Activated naive CD4-positive, alpha-beta T cell treated with anti-CD3 and anti-CD28 coated beads for 36 hours (primary cell): ENCODE measurements at places on chromosomes 5 and 9. TPM values are rescaled to one million over a fixed set of nuclear protein-coding genes. Genes with fewer than 3 reads are reported as not detected.

DNA sequence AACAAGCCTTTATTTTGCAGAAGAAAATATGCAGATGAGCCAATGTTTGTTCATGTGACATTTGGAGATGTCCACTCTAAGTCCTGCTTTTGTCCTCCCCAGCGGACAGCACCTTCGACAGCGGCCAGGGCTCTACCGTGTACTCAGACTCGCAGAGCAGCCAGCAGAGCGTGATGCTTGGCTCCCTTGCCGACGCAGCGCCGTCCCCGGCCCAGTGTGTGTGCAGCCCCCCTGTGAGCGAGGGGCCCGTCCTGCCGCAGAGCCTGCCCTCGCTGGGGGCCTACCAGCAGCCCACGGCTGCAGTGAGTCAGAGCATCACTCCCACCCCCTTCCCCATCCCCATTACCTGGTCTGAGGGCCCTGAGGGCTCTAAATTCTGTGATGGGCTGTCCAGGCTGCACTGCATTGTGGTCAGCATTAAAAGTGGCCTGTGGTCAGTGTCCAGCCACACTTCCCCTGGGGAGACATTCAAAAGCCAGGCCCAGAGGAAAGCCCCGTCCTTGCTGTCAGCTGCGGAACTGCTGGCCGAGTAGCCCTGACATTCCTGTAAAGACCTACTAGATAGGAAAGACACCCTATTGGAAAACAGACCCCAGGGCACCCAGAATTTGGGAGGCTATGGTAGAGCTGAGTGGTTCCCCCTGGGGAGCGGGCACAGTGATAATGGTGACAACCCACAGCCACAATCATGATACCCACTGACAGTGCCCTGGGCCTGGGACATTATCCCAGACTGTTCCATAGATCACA, 69.0 kb downstream of the WNK2 start:
- no peaks in the 10 kb centered on the region for H3K36me3 ChIP-seq
- H3K4me3 ChIP-seq = no peak overlapping the region
- H3K4me1 ChIP-seq = no peaks in the 10 kb centered on the region
- no peaks in the 10 kb centered on the region for H3K27me3 ChIP-seq
- no peak overlapping the region for H3K27ac ChIP-seq

GRCh38 chr9:126704892-126705766, 91.4 kb downstream of the LMX1B start:
- no peak overlapping the region for H3K27ac ChIP-seq
- peaks cover 14% of the 10 kb centered on the region for H3K4me1 ChIP-seq
- peak overlapping the region; percentile 58 for H3K4me3 ChIP-seq
- peaks cover 17% of the 10 kb centered on the region for H3K27me3 ChIP-seq
- no peaks in the 10 kb centered on the region for H3K36me3 ChIP-seq
- DNase-seq = peak; percentile 91

DNA sequence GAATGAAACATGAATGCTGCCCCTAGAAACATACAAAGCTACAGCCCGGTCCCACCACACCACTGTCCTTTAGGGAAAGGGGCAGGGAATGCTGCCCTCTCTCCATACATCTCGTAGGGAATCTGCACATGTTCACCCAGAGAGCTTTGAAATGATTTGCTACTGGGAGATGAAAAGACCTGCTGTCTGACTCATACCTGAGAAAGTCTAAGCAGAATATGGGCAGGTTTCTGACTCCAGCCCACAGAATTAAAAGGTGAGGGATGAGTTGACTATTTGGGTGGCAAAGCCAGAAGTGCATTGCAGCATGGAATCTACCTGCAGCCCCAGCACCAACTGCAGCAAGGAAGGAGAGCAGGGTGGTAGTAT, 297.9 kb downstream of the TLE1 start:
- no peaks in the 10 kb centered on the region for H3K4me1 ChIP-seq
- no peak overlapping the region for H3K27ac ChIP-seq
- H3K36me3 ChIP-seq = no peaks in the 10 kb centered on the region

DNA sequence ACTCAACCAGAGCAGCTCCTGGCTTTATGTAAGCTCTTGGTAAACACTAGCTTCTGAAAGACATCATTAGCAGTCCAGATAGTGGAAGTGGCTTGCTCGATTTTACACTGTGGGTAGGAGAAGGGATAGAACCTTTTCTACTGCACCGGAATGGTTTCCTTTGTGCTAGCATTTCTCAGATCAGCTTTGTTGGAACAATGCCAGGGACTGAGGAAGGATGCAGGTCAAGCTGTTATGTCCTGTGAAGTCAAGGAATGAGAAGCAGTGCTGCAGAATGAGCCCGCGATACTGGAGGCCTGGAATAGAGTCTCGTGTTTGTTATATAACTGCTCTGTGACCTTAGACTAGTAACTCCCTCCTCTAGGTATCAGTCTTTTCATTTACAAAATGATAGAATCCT, 233.6 kb downstream of the GABRB2 start:
- H3K36me3 ChIP-seq = no peaks in the 10 kb centered on the region
- no peak overlapping the region for H3K27ac ChIP-seq
- no peaks in the 10 kb centered on the region for H3K4me1 ChIP-seq

DNA sequence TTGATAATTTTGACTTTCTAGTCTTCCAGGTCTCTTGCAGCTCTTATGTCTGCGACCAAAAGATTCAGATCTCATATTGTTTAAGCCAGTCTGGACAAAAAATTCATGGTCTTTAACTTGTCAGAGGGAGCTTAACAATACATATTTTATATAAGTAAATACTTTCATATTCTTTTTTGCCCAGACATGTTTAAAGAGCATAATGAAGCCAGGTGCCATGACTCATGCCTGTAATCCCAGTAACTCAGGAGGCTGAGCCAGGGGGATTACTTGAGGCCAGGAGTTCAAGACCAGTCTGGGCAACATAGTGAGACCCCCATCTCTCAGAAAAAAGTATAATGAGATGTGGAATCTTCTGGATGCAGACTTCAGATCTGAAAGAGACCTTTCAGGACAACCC, 69.8 kb downstream of the JMY start:
- H3K36me3 ChIP-seq = peaks cover 32% of the 10 kb centered on the region
- no peaks in the 10 kb centered on the region for H3K27me3 ChIP-seq
- H3K27ac ChIP-seq = no peak overlapping the region

DNA sequence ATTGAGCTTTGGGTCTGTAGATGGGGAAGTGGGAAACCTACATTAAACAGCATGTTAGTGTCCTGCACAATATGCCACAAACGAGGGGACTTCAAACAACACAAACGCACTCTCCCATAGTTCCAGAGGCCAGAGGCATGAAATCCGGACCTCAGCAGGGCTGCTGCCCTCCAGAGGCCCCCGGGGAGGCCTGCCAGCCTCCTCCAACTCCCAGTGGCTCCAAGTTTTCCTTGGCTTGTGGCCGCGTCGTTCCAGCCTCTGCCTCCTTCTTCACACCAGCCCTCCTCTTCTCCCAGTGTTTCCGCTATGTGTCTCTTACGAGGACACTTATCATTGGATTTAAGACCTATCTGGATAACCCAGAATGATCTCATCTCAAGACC, 13.3 kb upstream of the COL5A1 start:
- H3K27me3 ChIP-seq = no peaks in the 10 kb centered on the region
- no peaks in the 10 kb centered on the region for H3K36me3 ChIP-seq
- H3K4me1 ChIP-seq = no peaks in the 10 kb centered on the region
- no peak overlapping the region for H3K27ac ChIP-seq
- no peak overlapping the region for H3K4me3 ChIP-seq

- H3K4me1 ChIP-seq = peaks cover 6% of the 10 kb centered on the region
- H3K27me3 ChIP-seq = no peaks in the 10 kb centered on the region
- H3K27ac ChIP-seq = no peak overlapping the region
- peaks cover 3% of the 10 kb centered on the region for H3K36me3 ChIP-seq
- H3K4me3 ChIP-seq = no peak overlapping the region
These were observed 11.3 kb downstream of the SIL1 start for GRCh38 chr5:139186752-139187326.

GRCh38 chr5:3181671-3182070, 414.0 kb upstream of the IRX1 start:
- no peak for DNase-seq
- no peak overlapping the region for H3K27ac ChIP-seq
- H3K36me3 ChIP-seq = no peaks in the 10 kb centered on the region
- no peak overlapping the region for H3K4me3 ChIP-seq
- no peaks in the 10 kb centered on the region for H3K4me1 ChIP-seq

- no peak for DNase-seq
- H3K4me1 ChIP-seq = peaks cover 10% of the 10 kb centered on the region
- no peak overlapping the region for H3K4me3 ChIP-seq
- no peak overlapping the region for H3K27ac ChIP-seq
- H3K36me3 ChIP-seq = no peaks in the 10 kb centered on the region
These were observed 238.3 kb upstream of the MVB12B start for GRCh38 chr9:126088336-126088735.

GRCh38 chr9:35827486-35827885, 1.0 kb downstream of the FAM221B start:
- peaks cover 2% of the 10 kb centered on the region for H3K27me3 ChIP-seq
- H3K4me3 ChIP-seq = peak overlapping the region; percentile 9
- no peak overlapping the region for H3K27ac ChIP-seq
- DNase-seq = no peak
- peaks cover 24% of the 10 kb centered on the region for H3K4me1 ChIP-seq

GRCh38 chr5:90399251-90399650, 10.3 kb downstream of the CETN3 start:
- DNase-seq = no peak
- no peak overlapping the region for H3K4me3 ChIP-seq
- peaks cover 6% of the 10 kb centered on the region for H3K4me1 ChIP-seq
- peaks cover 18% of the 10 kb centered on the region for H3K36me3 ChIP-seq

DNA sequence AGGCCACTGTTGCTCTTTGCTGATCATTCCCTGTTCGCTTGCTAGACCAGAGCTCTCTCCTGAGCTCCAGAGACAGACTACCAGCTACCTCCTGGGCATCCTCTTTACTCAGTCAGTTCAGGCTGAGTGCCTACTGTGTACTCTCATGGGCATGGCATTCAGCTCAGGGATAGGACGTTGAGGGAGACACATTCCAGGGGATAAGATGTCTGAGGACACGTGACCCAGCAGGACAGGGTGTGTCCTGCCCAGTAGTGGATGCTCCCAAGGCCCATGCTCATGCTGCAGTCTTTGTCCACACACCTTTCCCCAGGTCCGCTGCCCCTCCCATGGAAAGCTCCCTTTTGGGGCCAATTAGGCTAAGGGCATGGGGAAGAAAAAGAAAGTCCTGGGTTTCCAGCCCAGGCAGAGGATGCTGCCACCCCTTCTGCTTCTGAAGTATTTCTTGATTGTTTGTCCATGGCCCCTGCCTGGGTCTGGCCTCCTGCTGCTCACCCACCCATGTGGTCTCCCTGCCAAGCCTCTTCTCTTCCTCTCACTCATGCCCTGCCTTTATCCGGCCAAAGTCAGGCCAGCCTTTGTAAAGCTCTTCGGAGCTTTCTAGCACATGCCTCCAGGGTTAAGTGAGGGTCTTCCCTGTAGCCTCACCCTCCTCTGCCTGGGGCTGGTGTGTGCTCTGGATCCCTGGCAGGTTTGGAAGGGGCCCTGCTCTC, 60.5 kb upstream of the PITX1 start:
- no peaks in the 10 kb centered on the region for H3K27me3 ChIP-seq
- DNase-seq = no peak
- no peaks in the 10 kb centered on the region for H3K36me3 ChIP-seq
- H3K27ac ChIP-seq = no peak overlapping the region
- H3K4me3 ChIP-seq = no peak overlapping the region

- peaks cover 9% of the 10 kb centered on the region for H3K27me3 ChIP-seq
- no peak overlapping the region for H3K4me3 ChIP-seq
- H3K27ac ChIP-seq = no peak overlapping the region
- no peaks in the 10 kb centered on the region for H3K4me1 ChIP-seq
- no peaks in the 10 kb centered on the region for H3K36me3 ChIP-seq
- no peak for DNase-seq
These were observed 100.0 kb upstream of the CXCL14 start for GRCh38 chr5:135678640-135679268.

DNA sequence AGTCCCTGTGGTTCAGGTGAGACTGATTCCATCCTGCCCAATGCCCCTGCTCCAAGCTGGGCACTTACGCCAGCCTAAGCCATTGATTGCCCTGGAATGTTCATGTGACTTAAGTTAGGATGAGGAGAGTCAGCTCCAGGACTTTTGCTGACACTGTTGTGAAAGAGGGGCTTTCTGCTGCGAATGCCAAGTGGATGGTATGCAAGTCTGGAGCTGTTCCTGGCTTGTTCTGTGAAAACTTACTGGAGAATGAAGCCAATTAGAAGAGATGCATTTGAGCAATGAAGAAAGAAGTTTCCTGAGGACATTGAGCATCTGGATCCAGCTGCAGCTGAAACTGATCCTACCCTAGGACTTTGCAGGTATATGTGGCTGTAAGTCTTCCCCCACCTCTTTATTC, 61.2 kb upstream of the ZFR start:
- H3K4me3 ChIP-seq = no peak overlapping the region
- peaks cover 17% of the 10 kb centered on the region for H3K4me1 ChIP-seq
- no peaks in the 10 kb centered on the region for H3K27me3 ChIP-seq
- no peaks in the 10 kb centered on the region for H3K36me3 ChIP-seq
- no peak overlapping the region for H3K27ac ChIP-seq

DNA sequence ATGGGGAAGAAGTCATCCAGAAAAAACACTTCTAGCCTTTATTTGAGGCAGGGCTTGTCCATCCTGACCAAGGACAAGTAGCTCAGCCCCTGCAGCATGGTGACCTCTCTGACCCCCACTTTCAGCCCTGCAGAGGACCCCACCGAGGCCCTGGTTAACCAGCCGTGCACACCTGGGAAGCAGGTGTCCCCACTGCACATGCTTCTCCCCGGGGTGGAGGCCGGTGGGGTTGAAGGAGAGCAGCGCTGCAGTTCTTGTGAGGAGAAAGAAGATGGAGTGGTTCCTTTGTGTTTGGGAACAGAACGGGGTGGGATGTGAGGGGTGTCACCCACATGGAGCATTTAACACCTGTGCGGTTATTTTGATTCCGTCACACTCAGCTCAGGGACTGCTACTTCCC, 21.1 kb upstream of the ZBTB34 start:
- no peak for DNase-seq
- H3K36me3 ChIP-seq = peaks cover 8% of the 10 kb centered on the region
- peaks cover 21% of the 10 kb centered on the region for H3K4me1 ChIP-seq
- H3K27me3 ChIP-seq = no peaks in the 10 kb centered on the region
- H3K4me3 ChIP-seq = no peak overlapping the region

GRCh38 chr5:154647761-154648145, 107.4 kb upstream of the LARP1 start:
- H3K4me3 ChIP-seq = peak overlapping the region; percentile 55
- H3K27me3 ChIP-seq = peaks cover 16% of the 10 kb centered on the region
- no peaks in the 10 kb centered on the region for H3K36me3 ChIP-seq

- H3K4me1 ChIP-seq = no peaks in the 10 kb centered on the region
- no peak overlapping the region for H3K27ac ChIP-seq
- H3K27me3 ChIP-seq = no peaks in the 10 kb centered on the region
- H3K4me3 ChIP-seq = no peak overlapping the region
These were observed 52.4 kb downstream of the GPR21 start for GRCh38 chr9:123085916-123086315.

GRCh38 chr9:117073539-117074341, 341.1 kb downstream of the ASTN2 start:
- H3K27me3 ChIP-seq = peaks cover 3% of the 10 kb centered on the region
- DNase-seq = peak; percentile 17
- no peak overlapping the region for H3K27ac ChIP-seq
- no peak overlapping the region for H3K4me3 ChIP-seq
- no peaks in the 10 kb centered on the region for H3K4me1 ChIP-seq

The RPL35 gene
- 2,701 TPM for total RNA-seq

The EPB41L4A gene
- not detected for total RNA-seq

The OBP2B gene
- not detected for total RNA-seq

The FBLL1 gene
- total RNA-seq = 0.21 TPM

The SLC6A7 gene
- not detected for total RNA-seq

The SPATA31E1 gene
- total RNA-seq = not detected

The JAKMIP2 gene
- total RNA-seq = 0.14 TPM

The PCDHA1 gene
- not detected for total RNA-seq

The SHISAL2B gene
- total RNA-seq = not detected
